Omental fat pad (tissue), 4 donors: ENCODE measurements at places on chromosomes 16 and 17.

DNA sequence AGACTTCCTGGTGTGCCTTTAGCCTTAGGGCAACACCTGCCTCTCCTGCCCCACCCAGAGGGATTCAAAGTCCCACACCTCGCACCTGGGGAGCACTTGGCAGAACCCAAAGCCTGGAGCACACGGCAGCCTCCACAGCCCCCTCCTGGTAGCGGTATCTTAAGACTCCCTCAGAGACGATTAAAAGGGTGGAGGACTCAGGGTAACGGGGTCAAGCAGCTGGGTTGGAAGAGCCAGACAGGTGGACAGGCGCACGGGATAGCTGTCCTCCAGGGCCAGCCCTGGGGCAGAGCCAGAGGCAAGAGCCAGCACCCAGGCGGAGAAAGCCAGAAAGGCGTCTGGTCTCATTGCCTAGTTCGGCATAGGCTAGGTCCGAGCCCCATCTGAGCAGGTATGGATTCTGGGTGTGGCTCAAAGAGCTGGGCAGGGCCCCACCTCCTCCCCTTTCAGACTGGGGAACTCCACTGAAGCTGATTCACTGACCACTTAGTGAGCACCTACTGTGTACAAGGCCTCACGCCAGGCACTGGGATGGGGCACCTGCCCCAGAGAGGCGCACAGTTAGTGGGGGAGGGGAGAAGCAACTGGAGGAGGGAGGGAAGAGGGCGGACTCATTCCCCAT lies 55.0 kb upstream of the MEAK7 start:
- DNase-seq, result no peak

DNA sequence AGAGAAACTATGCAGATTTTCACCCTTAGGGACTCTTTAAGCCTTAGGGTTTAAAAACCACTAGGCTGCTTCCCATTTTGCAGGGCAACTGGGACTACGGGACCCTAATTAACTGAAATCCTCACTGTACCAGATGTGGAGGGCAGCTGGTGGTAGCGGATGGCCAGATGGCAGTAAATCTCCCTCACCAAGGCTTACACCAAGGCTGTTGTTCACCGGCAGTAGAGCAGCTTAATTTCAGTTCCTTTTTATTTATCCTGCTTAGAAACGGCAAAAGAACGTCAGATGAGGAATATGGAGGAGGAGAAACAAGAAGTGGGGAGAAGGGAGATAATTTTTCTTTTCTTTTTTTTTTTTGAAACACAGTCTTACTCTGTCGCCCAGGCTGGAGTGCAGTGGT lies 6.5 kb downstream of the ABHD15 start:
- no peak for DNase-seq

GRCh38 chr16:65062736-65063583 lies 58.9 kb downstream of the CDH11 start:
- DNase-seq, result no peak

GRCh38 chr17:72618001-72618509 lies 474.4 kb downstream of the SLC39A11 start:
- DNase-seq, result no peak
